Activated CD4-positive, alpha-beta T cell treated with anti-CD3 and anti-CD28 coated beads, Interleukin-2, amount 10 ng/mL, durations not matched to agents 24 days and 14 days (primary cell): ENCODE measurements at places on chromosomes 12 and 14. TPM values are rescaled to one million over a fixed set of nuclear protein-coding genes. Genes with fewer than 3 reads are reported as not detected.

- no peak overlapping the region for H3K27ac ChIP-seq
- H3K27me3 ChIP-seq, result no peaks in the 10 kb centered on the region
- no peak overlapping the region for H3K4me3 ChIP-seq
- H3K36me3 ChIP-seq, result no peaks in the 10 kb centered on the region
- DNase-seq, result no peak
- no peaks in the 10 kb centered on the region for H3K4me1 ChIP-seq
These were observed 99.0 kb downstream of the RTN1 start for GRCh38 chr14:59771577-59771976.

GRCh38 chr12:64083285-64084210 lies 138.5 kb downstream of the KICS2 start:
- no peaks in the 10 kb centered on the region for H3K27me3 ChIP-seq
- no peak overlapping the region for H3K4me3 ChIP-seq
- no peaks in the 10 kb centered on the region for H3K36me3 ChIP-seq
- H3K4me1 ChIP-seq, result peaks cover under 1% of the 10 kb centered on the region
- DNase-seq, result no peak

GRCh38 chr14:62743118-62743517 lies 302.1 kb downstream of the KCNH5 start:
- no peak overlapping the region for H3K4me3 ChIP-seq
- no peaks in the 10 kb centered on the region for H3K36me3 ChIP-seq
- no peaks in the 10 kb centered on the region for H3K4me1 ChIP-seq
- no peaks in the 10 kb centered on the region for H3K27me3 ChIP-seq
- no peak overlapping the region for H3K27ac ChIP-seq

- H3K27ac ChIP-seq, result no peak overlapping the region
- H3K27me3 ChIP-seq, result no peaks in the 10 kb centered on the region
- H3K4me1 ChIP-seq, result no peaks in the 10 kb centered on the region
- DNase-seq, result no peak
- no peak overlapping the region for H3K4me3 ChIP-seq
These were observed 182.1 kb downstream of the C12orf50 start for GRCh38 chr12:87847147-87847546.

DNA sequence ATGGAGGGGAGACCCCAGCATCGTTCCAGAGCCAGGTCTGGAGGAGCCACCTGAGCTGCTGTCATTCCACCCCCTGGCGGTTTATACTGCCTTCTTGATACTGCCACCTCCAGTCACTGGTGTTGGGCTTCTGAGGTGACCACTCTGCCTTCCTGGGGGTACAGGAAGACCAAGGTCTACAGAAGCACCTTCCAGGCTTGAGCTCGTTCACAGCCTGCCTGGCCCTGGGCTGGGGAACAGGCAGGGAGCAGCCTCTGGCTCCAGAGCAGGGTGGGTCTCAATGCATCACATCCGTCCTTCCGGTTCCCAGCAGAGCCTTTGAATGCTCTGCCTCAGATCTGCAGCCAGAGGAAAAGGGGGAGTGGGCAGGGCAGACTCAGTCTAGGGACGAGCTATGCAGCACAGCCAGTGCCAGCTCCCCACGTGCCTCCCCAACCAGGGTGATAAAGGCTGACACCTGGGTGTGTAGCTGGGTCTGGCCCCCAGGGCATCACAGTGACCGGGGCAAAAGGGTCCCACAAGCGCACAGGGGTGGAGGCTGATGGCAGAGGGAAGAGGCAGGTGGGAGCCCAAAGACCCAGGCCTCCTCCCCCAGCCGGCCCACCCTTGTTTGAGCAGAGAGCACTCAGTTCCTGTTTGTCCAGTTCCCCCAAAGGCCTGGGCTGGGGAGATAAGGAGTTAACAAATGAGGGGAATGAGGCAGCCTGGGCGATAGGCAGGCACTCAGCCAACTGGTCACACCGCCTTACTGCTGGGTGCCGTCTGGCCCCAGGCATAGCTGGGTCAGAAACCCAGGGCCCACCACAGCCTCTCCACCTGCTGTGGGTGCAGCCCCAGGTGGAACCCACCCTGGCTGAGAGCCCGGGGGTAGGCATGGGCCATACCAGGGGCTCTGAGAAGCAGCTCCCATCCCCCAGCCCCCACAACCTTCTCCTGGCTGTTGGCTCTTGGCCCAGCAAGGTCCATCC lies 17.1 kb downstream of the DEGS2 start:
- H3K36me3 ChIP-seq, result peaks cover 33% of the 10 kb centered on the region
- no peaks in the 10 kb centered on the region for H3K27me3 ChIP-seq
- no peak overlapping the region for H3K4me3 ChIP-seq
- H3K4me1 ChIP-seq, result peaks cover 4% of the 10 kb centered on the region

DNA sequence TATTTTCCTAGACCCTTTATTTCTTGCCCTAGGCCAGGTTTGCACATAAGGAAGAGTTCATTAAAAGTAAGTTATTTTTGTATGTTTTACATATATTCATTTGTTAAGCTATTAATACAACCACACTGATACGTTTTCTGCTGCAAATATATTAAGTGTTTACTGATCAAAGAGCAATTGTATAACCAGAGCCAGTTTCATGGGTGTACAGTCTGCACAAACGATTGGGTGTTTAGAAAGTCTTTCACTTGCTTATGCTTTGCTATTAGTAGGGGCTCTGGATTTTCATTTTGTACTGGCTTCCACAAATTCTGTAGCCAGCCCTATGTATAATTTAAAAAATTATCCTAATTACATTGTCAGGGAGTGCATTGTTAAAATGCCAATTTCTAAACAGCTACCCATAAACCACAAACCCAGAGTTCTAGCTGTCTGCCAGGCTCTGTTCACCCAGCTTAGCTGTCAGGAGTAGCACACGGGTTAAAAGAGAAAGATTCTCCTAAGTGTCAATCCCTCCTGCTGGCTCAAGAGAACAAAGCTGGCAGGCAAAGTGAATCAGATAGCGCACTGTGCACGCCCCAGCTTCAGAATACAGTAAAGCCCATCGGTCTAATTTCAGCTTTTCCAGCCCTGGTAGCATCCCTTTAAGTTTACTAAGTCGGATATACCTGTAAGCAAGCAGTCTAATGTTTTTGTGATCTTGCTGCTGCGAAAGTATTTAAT lies 151.0 kb upstream of the LMO3 start:
- H3K36me3 ChIP-seq, result no peaks in the 10 kb centered on the region
- no peak for DNase-seq
- no peak overlapping the region for H3K4me3 ChIP-seq
- H3K27me3 ChIP-seq, result no peaks in the 10 kb centered on the region

GRCh38 chr12:30420561-30420960 lies 275.1 kb downstream of the IPO8 start:
- H3K4me3 ChIP-seq, result no peak overlapping the region
- no peaks in the 10 kb centered on the region for H3K36me3 ChIP-seq
- no peaks in the 10 kb centered on the region for H3K4me1 ChIP-seq
- H3K27me3 ChIP-seq, result no peaks in the 10 kb centered on the region

GRCh38 chr12:124629789-124630480 lies 62.5 kb upstream of the NCOR2 start:
- no peak for DNase-seq
- no peaks in the 10 kb centered on the region for H3K36me3 ChIP-seq
- H3K4me3 ChIP-seq, result no peak overlapping the region
- no peaks in the 10 kb centered on the region for H3K4me1 ChIP-seq

- no peaks in the 10 kb centered on the region for H3K4me1 ChIP-seq
- no peak overlapping the region for H3K4me3 ChIP-seq
- H3K27me3 ChIP-seq, result no peaks in the 10 kb centered on the region
- no peak overlapping the region for H3K27ac ChIP-seq
- no peaks in the 10 kb centered on the region for H3K36me3 ChIP-seq
- no peak for DNase-seq
These were observed 179.8 kb downstream of the CALM1 start for GRCh38 chr14:90576581-90576980.

DNA sequence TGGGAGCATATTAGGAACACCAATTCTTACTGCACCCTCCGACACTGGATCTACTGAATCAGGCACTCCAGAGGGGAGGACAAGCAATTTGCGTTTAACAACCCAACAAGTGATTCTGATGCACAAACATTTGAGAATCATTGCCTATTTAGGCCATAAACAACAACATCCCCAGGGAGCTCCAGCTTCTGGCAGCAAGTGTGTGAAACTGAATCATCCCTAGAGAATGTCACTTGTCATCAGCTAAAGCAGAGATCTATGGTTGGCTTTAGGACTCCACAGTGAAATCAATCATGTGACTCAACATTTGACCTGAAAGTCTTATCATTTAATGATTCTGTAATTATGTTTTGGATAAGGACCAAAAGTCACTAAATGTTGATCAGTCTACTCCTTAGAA lies 505.0 kb upstream of the FLRT2 start:
- H3K4me3 ChIP-seq, result no peak overlapping the region
- H3K27me3 ChIP-seq, result no peaks in the 10 kb centered on the region
- no peak for DNase-seq

The DUSP6 gene
- total RNA-seq, result 95.5 and 96.7 TPM in 2 replicates

The KCNH5 gene
- not detected in 2 replicates for total RNA-seq

The FGD4 gene
- total RNA-seq, result 0.07 TPM in 1 of 2 replicates, not detected in the other

The CEBPE gene
- total RNA-seq, result 0.35 TPM in 1 of 2 replicates, not detected in the other

The PTCSC3 gene
- total RNA-seq, result not detected in 2 replicates

The DNAL1 gene
- 6.6 and 6.8 TPM in 2 replicates for total RNA-seq

The OSGEP gene
- total RNA-seq, result 69.8 and 76.9 TPM in 2 replicates

The COX8C gene
- not detected in 2 replicates for total RNA-seq

The GLS2 gene
- total RNA-seq, result 1.9 and 2.4 TPM in 2 replicates
